Glomerular endothelial cell (primary cell): ENCODE measurements at places on chromosomes 1 and 21. TPM values are rescaled to one million over a fixed set of nuclear protein-coding genes. Genes with fewer than 3 reads are reported as not detected.

Gene NECTIN4
- total RNA-seq, result 0.76 TPM in 1 of 2 replicates, not detected in the other

DNA sequence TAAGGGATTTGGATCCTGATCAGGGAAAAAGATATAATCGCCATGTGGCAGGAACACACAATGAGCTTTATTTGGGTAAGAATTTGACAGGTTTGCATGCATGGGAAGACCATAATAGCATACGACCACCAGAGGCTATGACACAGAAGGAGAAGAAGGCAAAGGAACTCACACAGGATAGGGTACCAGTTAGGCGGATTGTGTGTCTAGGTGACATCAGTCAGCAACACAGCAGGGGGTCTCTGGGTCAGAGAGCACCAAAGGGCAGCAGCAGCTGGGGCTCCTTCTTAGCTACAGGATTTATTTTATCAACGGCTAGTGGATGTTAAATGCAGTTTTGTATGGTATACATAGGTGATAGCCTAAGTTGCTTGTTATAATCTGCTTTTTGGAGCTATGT, 551.3 kb downstream of the KCNT2 start:
- no peak for DNase-seq

Gene PSMA5
- 58.8 TPM in 2 replicates for total RNA-seq

DNA sequence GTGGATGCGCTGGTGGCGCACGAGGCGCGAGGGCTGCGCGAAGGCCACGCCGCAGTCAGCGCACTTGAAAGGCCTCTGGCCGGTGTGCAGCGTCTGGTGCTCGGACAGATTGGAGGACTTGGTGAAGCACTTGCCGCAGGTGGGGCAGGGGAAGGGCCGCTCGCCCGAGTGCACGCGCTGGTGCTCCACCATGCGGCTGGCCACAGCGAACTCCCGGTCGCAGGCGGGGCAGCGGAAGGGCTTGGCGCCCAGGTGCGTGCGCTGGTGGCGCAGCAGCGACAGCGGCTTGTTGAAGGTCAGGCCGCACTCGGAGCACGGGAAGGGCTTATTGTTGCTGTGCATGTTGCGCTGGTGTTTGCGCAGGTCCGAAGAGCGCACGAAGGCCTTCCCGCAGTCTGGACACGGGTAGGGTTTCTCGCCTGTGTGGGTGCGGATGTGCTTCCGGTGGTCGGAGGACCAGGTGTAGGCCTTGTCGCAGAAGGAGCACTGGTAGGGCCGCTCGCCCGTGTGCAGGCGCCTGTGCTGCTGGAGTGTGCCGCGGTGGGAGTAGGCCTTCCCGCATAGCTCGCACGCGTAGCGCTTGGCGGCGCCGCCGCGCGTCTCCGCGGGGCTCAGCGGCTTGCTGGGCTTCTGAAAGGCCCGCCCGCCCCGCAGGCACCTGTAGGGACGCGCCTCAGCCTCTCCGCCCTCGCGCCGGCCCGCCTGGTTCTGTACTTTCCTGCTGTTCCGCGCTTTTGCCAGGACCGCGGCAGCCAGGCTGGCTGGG, 4.7 kb downstream of the ZNF648 start:
- no peak for DNase-seq

- no peak for DNase-seq
Observed at GRCh38 chr1:57966751-57967406, 543.0 kb upstream of the DAB1 start.

DNA sequence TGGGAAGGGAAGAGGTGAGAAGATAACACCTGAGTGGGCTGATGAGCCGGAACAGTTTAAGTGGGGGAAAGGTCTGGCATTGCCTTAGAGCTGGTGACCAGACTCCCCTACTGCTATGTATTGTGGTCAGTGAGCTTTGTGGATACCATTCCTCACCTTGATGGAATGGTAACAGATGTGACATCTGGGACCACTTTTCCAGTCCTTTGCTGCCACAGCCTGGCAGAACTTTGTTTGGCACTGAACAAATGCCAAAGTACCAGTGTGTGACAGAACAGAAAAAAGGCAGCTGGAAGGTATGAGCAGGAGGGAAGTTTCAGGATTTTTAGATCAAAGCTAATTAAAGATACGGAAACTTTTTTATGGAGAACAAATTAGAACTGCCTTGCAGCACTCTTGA, 6.2 kb downstream of the MED8 start:
- DNase-seq, result no peak

DNA sequence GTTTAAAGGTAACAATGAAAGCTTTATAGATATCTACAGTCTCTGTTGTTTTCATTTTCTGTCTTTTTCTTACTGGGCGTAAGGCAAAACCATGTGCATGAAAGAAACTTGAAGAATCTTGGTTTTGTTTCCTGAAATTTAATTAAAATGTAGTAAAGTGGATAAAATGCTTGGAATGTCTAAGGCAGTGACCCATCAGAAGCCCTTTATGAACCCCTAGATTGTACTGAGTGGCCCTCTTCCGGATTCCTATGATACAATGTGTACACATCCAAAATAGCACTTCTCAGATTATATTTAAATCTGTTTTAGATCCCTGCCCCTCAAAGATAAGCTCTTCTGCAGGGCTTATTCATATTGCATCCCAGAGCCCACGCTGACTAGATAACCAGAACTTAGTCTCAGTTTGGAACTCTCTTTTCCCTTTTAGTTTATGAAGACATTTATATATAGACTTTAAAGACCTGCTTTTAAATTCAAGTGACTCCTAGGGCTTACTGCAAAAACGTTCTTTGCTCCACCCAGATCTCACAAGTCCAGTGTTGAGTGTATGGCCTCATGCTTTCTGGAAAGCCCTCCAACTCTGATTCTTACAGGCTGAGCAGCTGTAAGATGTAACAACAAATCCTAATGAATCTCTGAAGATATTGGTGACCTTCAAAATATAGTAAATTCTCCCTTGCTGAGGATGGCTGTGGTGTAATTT, 142.9 kb downstream of the LRRC7 start:
- no peak for DNase-seq

DNA sequence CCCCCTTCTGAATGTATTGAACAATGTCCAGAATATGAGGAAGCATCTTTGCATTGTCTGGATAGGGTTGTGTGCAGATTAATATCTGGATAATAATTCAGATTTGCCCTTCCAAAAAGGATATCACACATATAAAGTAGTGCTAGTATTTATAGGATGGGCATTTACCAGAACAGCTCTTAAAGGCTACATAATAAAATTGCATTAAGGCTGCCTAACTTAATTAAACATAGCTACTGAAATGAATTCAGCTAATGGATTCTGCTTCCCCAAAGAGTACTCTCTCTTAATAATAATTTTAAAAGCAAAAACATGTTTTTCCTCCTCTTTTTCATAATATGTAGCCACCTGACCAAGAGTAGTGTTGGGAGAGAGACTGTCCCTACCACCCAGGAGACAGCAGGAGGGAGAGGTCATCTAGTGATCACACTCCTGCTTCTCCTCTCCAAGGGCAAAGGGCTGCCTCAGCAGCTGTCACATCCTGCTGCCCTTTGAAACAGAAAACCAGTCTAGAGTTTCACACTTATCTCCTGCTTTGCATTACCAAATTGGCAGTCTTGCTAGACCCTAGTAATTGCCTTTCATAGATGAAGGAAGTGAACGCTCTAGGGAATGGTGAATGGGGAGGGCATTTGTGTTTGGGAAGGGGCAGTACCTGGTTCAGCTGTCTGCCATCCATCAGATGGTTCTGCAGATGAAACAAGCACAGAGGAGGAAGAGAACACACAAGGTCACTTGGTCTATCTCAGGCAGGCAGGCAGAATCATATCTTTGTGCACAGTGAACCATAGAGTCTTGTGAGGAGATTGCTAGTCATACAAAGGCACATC, 29.3 kb upstream of the DDAH1 start:
- no peak for DNase-seq
